ENCODE measurements at places on chromosomes 4 and X. TPM values are rescaled to one million over a fixed set of nuclear protein-coding genes. Genes with fewer than 3 reads are reported as not detected.

DNA sequence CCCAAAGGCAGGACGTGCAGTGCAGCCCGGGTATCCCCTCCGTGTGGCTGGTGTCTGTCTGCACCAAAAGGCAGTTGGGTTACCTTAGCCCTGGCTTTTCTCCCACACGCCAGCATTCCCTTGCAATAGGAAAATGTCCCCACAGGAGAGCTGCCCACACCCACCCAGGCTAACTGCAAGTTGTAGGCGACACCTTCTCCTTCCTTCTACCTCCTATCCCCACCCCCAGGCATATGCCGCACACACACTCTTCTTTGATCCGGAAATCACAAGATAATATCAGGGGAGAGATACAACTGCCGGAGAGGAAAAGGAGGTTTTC is 444 bp upstream of the APBB2 start:
- DNase-seq = no peak

DNA sequence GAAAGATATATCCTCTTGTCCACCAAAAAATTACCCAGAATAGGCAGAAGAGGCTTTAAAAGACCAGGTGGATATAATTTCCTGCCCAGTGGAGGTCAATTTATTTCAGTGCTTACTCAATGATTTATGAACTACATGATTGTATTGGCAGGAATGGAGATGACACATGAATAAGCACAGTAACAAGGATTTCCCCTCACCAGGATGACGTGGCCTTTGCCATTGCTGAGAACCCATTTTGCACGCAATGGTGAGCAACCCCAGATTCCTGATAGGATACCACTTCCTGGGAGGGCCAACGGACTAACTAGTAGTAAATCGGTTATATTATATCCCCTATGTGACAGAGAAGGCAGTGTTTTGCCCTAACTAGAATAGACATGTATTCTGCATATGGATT is 11.6 kb upstream of the TTC29 start:
- no peak for DNase-seq

DNA sequence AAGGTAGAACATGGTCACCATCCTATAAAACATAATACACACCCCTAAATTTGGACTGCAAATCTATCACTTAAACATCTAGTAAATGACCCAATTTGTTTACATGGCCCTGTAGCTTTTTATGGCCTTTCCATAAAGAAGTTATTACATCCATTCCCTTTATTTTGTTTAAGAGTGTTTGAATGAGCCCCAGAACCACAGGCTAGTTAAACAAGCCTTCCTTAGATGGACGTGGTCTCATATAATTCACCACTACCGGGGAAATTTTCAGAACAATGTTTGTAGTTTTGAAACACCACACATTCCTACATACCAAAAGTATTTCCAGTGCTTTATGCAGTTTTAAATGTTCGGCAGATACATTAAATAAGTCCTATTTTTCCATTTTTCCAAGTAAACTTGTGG is 12.3 kb downstream of the PDGFC start:
- no peak for DNase-seq

DNA sequence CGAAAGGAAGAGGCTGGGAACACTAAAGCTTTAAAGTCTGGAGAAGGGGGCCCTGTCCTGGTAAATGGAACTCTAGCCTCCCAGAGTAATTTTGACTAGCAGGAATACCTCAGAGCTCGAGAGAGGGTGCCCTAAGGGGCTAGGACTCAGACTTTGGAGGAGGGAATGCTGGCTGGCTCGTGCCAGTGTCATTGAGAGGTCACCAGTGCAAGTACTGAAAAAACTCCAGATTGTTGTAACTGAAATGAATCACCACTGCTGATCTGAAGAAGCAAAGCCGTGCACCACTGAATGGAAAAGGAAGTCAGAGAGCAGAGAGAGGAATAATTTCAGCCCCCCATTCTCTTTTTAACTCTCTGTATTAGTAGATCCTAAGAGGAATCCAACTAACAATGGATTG is 690.2 kb downstream of the FAT4 start:
- DNase-seq = no peak

DNA sequence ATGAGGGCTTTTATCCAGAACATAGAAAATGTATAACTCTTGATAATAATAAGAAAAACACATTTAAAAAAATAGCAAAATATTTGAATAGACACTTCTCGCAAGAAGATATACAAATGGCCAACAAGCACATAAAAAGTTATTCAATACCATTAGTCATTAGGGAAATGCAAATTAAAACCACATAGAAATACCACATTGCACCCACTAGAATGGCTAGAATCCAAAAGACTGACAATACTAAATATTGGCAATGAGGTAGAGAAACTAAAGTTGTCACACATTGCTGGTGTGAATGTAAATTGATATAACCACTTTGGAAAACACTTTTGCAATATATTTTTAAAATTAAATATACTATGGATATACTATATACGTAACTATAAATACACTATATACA is 754.3 kb upstream of the MAGEB2 start:
- no peak for DNase-seq

OTUD6A gene
- not detected for total RNA-seq

OPHN1 gene
- 0.03 TPM for total RNA-seq

SPANXN3 gene
- total RNA-seq = not detected

GRCh38 chr4:108272046-108272445 is 103.3 kb upstream of the LEF1 start:
- DNase-seq = no peak
